ENCODE measurements at places on chromosomes 11 and 22.

GRCh38 chr11:71496421-71496820 lies 30.6 kb upstream of the KRTAP5-7 start:
- DNase-seq, result no peak

DNA sequence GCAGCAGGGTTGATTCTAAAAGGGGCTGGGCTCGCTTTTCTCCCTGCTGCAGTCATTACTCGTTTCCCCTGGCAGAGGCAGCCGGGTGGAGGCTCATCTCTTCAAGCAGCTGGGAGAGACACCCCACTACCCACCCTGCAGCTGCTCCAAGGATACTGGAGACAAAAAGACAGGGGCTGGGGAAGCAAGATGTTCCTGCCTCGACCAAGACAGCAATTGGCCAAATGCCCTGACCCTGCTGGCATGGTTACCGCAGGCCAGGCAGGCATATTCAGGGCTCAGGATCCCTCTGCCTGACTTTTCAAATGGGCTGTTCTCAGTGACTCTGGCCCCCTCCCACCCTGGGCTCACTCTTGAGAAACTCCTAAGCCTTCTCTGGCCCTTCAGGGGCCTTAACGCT lies 6.8 kb upstream of the RGL4 start:
- DNase-seq, result no peak

GRCh38 chr22:20431511-20432192 lies 6.0 kb downstream of the SCARF2 start:
- no peak for DNase-seq

DNA sequence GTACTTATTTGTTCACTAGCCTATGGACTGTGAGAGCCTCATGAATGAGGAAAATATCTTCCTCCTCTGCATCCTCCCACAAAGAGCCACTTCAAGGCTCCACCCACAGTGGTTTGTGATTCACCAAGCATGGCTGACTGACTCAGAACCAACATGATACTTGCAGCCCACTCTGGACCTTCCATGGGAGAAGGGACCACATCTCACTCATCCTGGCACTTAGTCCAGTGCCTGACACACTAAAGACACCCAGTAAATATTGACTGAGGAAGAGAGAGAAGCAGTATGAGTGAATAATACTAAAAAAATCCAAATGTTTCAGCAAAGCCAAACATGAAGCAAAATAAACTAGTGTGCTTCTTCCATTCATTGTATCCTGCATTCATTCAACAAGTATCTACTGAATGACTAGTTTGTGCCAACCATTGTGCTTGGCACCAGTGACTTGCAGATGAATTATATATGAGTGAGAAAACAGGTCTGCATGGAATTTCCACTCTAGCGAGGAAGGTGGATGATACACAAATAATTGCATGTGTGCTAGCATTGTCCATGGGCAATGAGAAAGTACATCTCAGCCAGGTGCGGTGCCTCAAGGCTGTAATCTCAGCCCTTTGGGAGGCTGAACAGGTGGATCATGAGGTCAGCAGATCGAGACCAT lies 54.9 kb upstream of the BLID start:
- no peak for DNase-seq

GRCh38 chr22:34736081-34736480 lies 329.9 kb upstream of the ISX start:
- no peak for DNase-seq

GRCh38 chr11:3667149-3668035 lies 3.8 kb downstream of the CHRNA10 start:
- DNase-seq, result no peak

DNA sequence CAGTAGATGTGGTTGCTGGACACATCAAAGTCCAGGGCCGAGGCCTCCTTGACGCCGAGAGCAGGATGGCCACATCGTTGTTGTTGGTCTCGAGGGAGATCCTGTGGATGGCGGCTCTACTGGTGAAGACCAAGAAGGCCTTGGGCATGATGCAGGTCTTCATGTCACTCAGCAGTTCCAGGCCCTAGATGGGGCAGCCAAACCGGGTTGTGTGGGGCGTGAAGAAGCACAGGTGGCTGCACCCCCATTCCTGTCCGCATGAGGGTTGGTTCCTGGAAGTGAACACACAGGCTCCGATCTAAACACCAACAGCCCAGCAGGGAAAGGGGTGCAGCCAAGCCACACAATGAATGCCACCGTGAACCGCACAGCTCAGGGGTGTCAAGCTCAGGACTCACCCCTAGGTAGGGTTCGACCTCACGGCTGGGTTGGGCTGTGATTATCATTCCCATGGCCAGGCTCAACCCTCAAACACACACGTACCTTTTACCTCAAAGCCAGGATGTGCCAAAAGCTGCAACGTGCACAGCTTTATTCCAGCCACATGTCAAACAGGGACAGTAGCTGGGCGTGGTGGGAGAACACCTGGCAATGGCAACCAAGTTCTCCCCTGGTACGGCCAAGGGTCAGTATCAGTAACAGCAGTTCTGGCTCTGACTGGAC lies 132.3 kb downstream of the CRYBB2 start:
- DNase-seq, result no peak

DNA sequence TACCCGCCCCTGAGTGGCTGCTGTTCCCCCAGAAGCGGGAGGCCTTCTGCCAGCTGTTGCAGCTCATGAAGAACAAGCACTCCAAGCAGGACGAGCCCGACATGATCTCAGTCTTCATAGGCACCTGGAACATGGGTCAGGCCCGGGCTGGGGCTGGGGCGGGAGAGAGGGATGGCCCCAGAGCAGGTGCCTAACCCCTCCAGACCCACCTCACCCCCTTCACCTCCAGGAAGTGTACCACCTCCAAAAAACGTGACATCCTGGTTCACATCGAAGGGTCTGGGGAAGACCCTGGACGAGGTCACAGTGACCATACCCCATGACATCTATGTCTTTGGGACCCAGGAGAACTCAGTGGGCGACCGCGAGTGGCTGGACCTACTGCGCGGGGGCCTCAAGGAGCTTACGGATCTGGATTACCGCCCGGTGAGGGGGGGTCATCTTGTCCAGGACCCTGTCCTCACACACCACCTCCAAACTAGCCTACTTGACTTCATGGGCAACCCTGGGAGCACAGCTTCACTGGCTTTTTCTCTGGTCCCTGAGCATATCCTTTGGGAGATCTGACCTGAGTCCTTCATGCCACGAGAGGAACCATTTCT lies 6.3 kb downstream of the INPPL1 start:
- DNase-seq, result no peak

DNA sequence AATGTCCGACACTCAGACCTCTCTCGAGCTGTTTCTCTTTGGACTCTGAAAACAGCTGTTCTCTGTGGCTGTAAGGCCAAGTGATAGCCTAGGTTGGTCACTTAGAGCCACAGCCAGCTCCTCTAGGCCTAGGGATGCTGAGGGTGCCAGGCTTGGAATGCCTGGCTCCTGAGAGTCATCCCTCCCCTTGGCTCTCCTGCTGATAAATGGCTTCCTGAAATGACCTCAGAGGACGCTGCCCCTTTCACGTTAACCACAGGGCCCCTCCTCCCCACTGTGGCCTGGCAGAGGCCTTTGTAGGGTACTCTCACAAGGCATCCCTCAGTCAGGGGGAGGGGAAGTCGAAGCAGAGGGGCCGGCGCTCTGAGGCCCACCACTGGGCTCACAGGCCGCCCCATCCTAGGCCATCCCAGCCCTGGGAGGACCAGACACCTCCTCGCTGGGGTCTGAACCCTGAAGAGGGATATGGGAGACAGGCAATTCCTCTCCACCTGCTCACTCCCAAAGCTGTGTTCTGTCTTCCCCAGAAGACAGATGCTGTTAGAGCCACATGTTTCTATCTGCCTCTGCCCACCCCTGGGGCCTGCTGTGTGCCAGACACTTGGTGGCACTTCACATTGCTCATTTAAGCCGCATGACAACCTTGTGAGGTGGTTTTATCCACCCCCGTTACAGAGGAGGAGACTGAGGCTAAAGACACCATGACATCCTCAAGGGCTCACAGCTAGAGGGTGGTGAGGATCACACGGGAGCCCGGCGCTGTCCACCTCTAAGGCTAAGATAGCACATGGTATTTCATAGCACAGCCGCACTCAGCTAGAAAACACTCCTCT lies 50.9 kb downstream of the ARFGAP3 start:
- DNase-seq, result no peak

GRCh38 chr11:59267736-59268475 lies 55.2 kb upstream of the MPEG1 start:
- DNase-seq, result no peak

DNA sequence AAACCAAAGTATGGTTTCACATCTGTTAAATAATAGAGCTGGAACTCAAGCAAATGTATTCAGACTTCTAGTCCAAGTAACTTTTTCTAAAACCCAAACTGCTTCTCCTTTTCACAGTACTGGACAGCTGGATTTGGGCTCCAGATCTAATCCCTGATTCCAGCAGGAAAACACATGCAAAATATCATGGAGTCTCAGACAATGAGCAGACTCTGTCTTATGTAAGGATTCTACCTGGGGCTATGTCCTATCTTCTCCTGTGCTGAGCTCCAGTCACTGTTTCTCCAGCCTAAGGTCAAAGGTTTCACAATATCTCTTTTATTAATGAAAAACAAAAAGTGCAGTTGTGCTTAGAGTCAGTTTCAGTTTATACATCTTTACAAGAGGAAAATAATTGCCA lies 83.2 kb upstream of the EED start:
- no peak for DNase-seq

- no peak for DNase-seq
Measured at GRCh38 chr11:67468456-67468758, 644 bp downstream of the TMEM134 start.
